ENCODE measurements at places on chromosomes 11 and 22.
A peak's percentile ranks its signal among the peaks of the same experiment; 100 is the strongest.

- no peak overlapping the region for H3K4me3 ChIP-seq
- H3K27ac ChIP-seq = no peak overlapping the region
- H3K36me3 ChIP-seq = no peaks in the 10 kb centered on the region
- no peak for DNase-seq
- H3K4me1 ChIP-seq = no peaks in the 10 kb centered on the region
- H3K27me3 ChIP-seq = no peaks in the 10 kb centered on the region
These were observed 864.2 kb downstream of the FAM181B start for GRCh38 chr11:81869351-81870065.

DNA sequence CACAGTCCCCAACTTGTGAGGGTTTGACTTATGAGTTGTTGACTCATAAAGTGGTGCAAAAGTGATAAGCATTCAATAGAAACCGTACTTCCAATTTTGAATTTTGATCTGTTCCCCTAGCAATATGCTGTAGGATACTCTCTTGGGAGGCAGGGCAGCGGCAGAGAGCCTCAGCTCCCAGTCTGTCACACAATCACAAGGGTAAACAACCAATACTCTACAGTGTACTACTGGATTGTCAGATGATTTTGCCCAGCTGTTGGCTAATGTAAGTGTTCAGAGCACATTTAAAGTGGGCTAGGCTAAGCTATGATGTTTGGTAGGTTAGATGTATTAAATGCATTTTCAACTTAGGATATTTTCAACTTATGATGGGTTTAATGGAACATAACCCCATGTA, 13.7 kb upstream of the NXPE2 start:
- no peak overlapping the region for H3K27ac ChIP-seq
- H3K4me1 ChIP-seq = no peaks in the 10 kb centered on the region
- no peaks in the 10 kb centered on the region for H3K36me3 ChIP-seq
- no peaks in the 10 kb centered on the region for H3K27me3 ChIP-seq
- no peak overlapping the region for H3K4me3 ChIP-seq
- no peak for DNase-seq

DNA sequence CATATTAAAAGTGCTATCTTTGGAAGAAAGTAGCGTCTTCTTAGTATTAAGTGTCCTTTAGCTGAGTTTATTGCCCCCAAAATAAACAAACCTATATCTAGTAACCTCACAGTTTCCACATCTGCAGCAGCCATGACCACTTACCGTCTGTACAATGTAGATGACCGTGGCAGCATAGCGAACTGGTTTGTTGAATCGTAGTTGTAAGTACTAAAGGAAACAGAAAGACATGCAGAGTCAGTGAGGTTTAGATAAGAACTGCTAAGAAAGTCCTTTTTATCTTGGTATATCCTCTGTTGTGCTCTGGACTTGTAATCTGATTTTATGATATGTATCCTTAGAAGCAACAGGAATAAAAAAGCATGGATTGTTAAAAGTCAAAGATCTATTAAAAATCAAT, 9.4 kb downstream of the SLC5A12 start:
- no peaks in the 10 kb centered on the region for H3K36me3 ChIP-seq
- no peak for DNase-seq
- H3K4me3 ChIP-seq = no peak overlapping the region
- H3K4me1 ChIP-seq = no peaks in the 10 kb centered on the region
- no peak overlapping the region for H3K27ac ChIP-seq
- no peaks in the 10 kb centered on the region for H3K27me3 ChIP-seq

GRCh38 chr22:37551981-37552380, 8.3 kb upstream of the CDC42EP1 start:
- H3K27ac ChIP-seq = peak overlapping the region; percentile 95
- no peak overlapping the region for H3K4me3 ChIP-seq
- peaks cover 27% of the 10 kb centered on the region for H3K4me1 ChIP-seq
- no peaks in the 10 kb centered on the region for H3K27me3 ChIP-seq
- no peak for DNase-seq
- no peaks in the 10 kb centered on the region for H3K36me3 ChIP-seq

DNA sequence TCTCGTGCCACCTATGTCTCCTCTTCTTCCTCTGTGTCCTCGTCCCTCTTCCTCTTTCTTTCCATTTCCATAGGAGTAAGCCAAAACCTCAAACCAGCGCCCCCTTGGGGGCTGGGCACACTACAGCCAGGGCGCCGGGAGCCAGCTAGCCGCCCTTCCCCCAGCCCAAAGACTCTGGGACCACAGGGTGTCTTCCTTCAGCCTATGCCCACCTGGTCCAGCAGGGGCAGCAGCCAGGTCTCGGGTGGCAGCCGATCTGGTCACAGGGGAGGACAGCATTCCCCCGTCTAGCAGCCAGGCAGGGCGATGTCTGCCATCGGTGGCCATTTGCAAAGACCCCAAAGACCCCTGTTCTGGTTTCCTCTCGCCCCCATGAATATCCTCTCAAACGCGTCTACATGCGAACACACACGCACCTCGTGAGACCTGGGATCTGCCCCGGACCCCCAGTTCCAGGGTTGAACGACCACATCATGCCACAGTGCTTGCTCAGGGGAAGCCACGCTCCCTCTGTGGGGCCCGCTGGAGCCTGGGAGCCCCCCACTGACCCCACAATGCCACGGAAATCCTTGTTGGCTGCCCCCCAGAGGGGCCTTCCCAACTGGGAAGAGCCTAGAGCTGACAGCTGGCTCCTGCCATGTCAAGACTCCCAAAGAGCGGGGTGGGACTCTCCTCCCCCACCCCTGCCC, 546.0 kb upstream of the CCDC179 start:
- DNase-seq = no peak
- H3K27ac ChIP-seq = no peak overlapping the region
- H3K4me3 ChIP-seq = no peak overlapping the region
- H3K27me3 ChIP-seq = no peaks in the 10 kb centered on the region
- no peaks in the 10 kb centered on the region for H3K36me3 ChIP-seq
- no peaks in the 10 kb centered on the region for H3K4me1 ChIP-seq

GRCh38 chr22:49967706-49968208, 7.2 kb downstream of the PIM3 start:
- H3K27ac ChIP-seq = peak overlapping the region; percentile 95
- H3K4me1 ChIP-seq = peaks cover 98% of the 10 kb centered on the region
- H3K4me3 ChIP-seq = peak overlapping the region; percentile 27
- no peaks in the 10 kb centered on the region for H3K36me3 ChIP-seq

DNA sequence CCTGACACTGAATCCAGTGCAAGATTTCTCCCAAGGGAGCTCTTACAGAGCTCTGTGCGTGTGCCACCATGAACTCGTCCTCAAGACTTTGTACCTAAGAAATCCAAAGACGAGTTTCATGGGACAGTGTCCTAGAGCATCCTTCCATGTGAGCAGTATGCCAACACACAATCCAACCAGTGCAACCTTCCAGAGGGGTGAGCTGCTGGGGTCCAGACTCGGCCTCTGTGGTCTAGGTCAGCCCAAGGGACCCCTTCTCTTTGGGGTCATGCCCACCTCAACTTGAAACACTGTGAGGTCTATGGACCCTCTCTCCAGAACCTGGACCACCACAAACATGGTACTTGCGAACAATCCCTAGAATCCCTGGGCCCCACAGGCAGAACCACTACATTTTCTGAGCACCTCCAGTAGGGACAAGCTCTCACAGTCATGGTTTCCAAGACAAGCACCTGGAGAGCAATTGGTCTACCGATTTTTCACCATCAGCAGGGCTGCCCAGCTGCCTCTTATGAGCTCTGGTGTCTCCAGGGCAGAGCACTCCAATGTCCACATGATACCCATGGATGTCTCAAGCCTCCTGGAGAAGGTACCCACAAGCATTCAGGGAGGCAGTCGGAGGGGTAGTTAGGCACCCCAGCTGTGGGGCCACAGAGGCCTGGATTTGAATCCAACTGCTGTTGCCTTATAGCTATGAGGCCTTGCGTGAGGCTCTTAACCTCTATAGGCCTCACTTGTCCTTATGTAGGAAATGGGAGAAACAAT, 7.7 kb downstream of the CHST1 start:
- no peaks in the 10 kb centered on the region for H3K36me3 ChIP-seq
- DNase-seq = no peak
- peaks cover 38% of the 10 kb centered on the region for H3K27me3 ChIP-seq

DNA sequence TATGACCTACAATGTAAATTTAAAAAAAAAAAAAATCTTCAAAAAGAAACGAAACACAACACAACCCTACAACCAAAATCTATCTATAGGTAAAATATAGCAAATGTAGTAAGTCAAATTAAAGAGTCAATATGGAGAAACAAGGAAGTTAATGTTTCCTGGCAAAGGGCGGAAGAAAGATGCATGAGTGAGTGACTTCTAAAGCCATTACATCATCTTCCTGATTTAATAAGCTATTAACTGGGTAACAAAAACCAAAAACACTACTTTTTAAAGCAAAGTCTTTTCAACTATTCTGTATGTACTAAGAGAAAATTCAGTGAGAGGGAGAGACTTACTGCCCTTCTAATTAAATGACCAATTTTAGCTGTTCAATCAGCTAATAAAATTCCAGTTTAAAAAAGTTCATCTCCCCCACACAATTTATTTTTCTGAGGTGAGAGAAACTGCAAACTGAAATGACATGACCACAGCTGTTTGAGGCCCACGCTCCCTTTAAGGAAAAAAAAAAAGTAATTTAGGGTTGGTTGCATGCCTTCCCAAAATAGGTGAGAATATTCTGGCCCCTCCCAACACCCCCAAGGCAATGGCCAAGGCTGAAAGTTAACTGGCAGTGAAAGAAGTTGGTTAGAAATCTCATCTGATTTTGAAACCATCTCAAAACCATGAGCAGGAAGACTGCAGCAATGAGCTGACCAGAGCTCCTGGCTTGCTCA, 5.9 kb downstream of the SF1 start:
- H3K4me1 ChIP-seq = peaks cover 30% of the 10 kb centered on the region
- H3K27me3 ChIP-seq = no peaks in the 10 kb centered on the region
- peaks cover 67% of the 10 kb centered on the region for H3K36me3 ChIP-seq
- no peak overlapping the region for H3K27ac ChIP-seq
- DNase-seq = no peak
- no peak overlapping the region for H3K4me3 ChIP-seq

DNA sequence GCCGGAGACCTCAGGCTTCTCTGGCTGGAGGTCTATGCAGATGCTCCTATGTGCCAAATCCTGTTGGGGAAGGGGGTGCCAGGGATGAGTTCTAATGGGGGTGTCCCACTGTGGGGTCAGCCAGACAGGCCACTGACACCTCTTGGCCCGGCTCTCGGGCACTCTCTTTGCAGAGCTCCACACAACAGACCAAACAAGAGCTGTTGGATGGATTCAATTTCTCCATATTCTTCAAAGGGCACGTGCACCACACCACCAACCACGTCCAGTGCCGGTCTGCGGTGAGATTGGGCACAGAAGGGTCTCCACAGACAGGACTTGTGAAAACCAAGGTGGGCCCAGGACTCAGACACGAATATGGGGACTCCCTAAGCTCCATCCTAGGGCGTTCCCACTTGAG, 2.2 kb upstream of the RGL4 start:
- DNase-seq = peak; percentile 5
- no peak overlapping the region for H3K4me3 ChIP-seq
- H3K27ac ChIP-seq = no peak overlapping the region
- H3K36me3 ChIP-seq = no peaks in the 10 kb centered on the region

DNA sequence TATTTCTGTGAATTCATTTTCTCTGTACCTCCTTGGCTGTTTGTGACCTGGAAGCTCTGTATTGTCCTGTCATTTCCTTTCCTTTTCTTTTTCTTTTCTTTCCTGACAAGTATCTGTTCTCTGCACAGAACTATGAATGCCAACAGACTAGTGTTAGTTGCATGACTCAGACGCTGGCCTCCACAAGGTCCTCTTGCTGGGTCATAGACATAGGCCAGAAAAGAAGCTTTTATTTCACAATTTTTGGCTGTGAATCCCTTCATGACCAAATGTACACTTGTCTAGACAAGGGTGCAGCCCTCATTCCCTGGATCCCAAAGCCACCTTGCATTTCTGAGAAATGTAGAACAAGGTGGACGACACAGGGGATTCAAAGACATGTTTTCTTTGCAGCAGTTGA, 104.1 kb upstream of the MTNR1B start:
- no peaks in the 10 kb centered on the region for H3K4me1 ChIP-seq
- no peak overlapping the region for H3K4me3 ChIP-seq
- H3K27ac ChIP-seq = no peak overlapping the region

GRCh38 chr11:87604350-87604749, 566.6 kb downstream of the TMEM135 start:
- DNase-seq = no peak
- no peaks in the 10 kb centered on the region for H3K27me3 ChIP-seq
- no peak overlapping the region for H3K4me3 ChIP-seq
- H3K36me3 ChIP-seq = no peaks in the 10 kb centered on the region
- no peak overlapping the region for H3K27ac ChIP-seq

DNA sequence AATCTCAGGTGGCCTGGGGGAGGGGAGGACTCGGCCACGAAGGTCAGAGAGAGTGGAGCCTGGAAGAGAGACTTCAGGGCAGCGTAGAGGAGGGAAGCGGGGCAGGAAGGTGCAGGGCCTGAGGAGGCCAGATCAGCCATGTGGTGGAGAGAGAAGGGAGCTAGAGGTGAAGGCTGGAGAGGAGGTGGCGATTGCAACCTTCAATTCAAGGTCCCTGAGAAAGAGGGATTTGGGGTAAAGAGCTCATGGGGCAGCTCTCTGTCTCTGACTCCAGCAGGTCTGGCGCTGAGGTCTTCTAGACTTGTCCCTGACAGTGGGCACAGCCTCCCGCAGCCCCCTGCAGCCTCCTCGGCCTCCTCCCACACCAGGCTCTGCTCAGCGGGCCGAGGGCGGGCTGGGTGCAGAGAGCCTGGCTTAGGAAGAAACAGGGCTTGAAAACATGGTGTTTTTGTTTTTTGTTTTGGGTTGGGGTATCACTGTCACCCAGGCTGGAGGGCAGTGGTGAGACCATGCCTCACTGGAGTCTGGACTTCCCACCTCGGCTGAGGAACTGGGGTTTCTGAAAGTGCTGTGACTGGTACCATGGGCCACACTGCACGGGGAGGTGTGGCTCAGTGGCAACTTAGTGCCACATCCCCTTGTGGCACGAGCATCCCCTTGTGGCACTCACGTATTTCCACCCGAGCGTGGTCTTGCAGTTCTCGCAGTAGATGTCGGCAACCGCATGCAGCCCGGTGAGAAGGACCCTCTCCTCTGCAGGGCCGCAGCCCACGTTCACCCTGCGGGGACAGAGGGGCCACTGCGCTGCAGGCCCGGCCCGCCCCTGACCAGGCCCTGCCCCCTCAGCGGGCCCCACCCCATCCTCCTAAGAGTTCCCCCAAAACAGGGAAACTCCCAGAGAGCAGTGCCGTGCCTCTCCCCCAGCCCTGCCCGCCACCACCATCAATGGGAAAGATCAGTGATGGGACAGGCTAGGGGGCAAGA, 32.6 kb downstream of the YPEL1 start:
- DNase-seq = no peak
- H3K36me3 ChIP-seq = peaks cover 58% of the 10 kb centered on the region
- no peaks in the 10 kb centered on the region for H3K27me3 ChIP-seq
- H3K4me1 ChIP-seq = no peaks in the 10 kb centered on the region

GRCh38 chr22:24063986-24064385, 52.9 kb downstream of the CABIN1 start:
- H3K4me1 ChIP-seq = peaks cover 8% of the 10 kb centered on the region
- H3K4me3 ChIP-seq = no peak overlapping the region
- no peak for DNase-seq
- H3K36me3 ChIP-seq = peaks cover 19% of the 10 kb centered on the region
- H3K27me3 ChIP-seq = no peaks in the 10 kb centered on the region

DNA sequence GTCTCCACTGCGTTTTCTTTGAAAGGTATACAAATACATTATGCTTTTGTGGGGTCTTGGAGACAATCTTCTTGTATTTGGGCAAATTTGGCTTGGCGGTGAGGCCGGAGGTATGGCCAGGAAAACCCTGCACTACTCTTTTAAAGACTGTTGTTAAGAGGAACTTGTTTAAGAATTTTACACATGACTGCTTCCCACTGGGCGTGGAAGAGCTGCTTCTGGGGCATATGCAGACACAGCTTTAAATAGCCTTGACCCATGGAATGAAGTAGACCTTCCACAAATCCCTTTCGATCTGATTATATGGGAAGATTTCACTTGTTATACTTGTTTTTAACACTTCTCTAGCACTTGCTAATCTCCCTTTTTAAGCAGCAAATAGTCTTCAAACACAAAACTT, 453.6 kb downstream of the MN1 start:
- no peak for DNase-seq
- peaks cover 6% of the 10 kb centered on the region for H3K27me3 ChIP-seq
- no peaks in the 10 kb centered on the region for H3K36me3 ChIP-seq
- H3K27ac ChIP-seq = no peak overlapping the region

Measured in tibial nerve (tissue), 4 donors.